ENCODE measurements at places on chromosomes 7 and 10.

DNA sequence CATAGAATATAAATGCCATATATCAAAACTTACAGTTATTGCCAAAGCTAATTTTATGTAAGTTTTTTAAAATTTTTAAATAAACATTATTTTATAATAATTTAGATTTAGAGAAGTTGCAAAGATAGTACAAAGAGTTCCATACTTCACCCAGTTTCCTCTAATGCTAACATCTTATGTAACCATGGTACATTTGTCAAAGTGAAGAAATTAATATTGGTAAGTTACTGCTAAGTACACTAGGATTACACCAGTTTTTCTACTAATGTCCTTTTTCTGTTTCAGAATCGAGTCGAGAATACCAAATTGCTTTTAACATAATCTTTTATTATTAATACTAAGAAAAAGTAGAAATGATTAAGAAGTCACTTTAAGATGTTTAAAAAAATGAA, 29.2 kb downstream of the CSGALNACT2 start:
- H3K4me1 ChIP-seq: no peaks in the 10 kb centered on the region
- no peaks in the 10 kb centered on the region for H3K36me3 ChIP-seq
- no peak overlapping the region for H3K27ac ChIP-seq
- H3K4me3 ChIP-seq: no peak overlapping the region

DNA sequence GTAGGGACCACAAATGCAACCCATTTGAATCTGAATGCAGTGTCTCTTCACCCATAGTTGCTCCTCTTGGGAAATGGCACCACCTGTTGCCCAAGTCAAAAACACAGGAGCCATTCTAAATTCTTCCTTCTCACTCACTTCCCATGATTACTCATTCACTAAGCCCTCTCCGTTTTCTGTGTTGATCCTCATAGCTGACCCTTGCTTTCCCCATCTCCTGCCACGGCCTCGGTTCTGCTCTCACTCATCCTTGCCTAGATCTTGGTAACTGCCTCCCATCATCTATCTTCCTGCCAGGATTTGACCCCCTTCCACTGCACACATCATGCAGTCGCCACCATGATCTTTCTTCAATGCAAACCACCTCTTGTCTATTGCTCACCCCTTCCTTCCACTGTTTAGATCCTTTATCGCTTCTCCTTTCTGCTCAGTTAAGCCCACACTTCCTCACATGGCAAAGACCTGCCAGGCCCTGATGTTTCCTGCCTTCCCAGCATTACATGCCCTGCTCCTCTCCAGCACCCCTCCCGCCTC, 19.0 kb upstream of the CPN1 start:
- H3K27me3 ChIP-seq: no peaks in the 10 kb centered on the region
- H3K4me1 ChIP-seq: no peaks in the 10 kb centered on the region
- H3K4me3 ChIP-seq: no peak overlapping the region
- no peaks in the 10 kb centered on the region for H3K36me3 ChIP-seq

DNA sequence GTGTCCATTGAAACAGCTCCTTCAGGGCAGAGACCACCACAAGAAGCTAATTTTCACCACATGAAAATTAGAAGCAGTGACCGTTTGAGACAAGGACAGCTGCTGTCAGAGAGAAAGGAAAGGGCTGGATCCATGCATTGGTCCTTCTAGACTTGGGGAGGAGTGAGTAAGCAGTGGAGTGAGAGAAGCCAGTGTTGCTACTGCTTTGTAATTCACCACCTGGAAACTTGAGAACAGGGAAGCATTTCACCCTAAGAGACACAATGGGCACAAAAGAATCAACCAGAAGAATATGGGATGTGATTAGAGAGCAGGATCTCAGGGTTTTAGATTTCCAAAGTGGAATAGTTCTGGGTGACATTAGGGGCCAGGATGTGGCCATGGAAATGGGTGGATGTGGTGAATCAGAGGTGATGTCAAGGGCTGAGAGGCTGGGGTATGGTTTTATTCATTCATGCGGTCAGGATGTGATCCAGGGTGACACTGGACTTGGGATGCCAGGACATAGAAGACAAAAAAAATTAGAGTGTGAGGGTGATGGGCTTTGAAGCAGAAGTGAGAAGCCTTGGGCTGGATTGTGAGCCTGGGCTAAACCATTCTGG, 61.6 kb downstream of the DENND11 start:
- no peak overlapping the region for H3K4me3 ChIP-seq
- H3K36me3 ChIP-seq: no peaks in the 10 kb centered on the region
- no peaks in the 10 kb centered on the region for H3K27me3 ChIP-seq
- no peaks in the 10 kb centered on the region for H3K4me1 ChIP-seq
- DNase-seq: no peak

DNA sequence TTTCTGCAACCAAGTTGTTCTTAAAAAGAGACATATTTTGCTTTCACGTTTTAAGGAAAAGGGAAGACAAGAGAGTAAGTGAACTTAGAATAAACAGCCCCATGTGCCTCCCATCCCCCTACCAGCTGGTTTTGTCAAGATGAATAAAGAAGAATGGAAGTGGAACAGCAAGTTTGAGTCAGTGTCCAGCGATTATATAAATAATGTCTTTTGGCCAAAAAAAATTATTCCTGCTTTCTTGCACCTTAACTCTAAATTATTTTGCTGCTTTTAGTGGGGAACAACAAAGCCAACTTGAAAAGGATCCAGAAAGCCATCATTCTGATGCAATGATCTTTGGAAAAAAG, 82.4 kb upstream of the TRIL start:
- no peak for DNase-seq
- H3K36me3 ChIP-seq: no peaks in the 10 kb centered on the region
- no peak overlapping the region for H3K27ac ChIP-seq
- no peaks in the 10 kb centered on the region for H3K27me3 ChIP-seq
- no peak overlapping the region for H3K4me3 ChIP-seq

DNA sequence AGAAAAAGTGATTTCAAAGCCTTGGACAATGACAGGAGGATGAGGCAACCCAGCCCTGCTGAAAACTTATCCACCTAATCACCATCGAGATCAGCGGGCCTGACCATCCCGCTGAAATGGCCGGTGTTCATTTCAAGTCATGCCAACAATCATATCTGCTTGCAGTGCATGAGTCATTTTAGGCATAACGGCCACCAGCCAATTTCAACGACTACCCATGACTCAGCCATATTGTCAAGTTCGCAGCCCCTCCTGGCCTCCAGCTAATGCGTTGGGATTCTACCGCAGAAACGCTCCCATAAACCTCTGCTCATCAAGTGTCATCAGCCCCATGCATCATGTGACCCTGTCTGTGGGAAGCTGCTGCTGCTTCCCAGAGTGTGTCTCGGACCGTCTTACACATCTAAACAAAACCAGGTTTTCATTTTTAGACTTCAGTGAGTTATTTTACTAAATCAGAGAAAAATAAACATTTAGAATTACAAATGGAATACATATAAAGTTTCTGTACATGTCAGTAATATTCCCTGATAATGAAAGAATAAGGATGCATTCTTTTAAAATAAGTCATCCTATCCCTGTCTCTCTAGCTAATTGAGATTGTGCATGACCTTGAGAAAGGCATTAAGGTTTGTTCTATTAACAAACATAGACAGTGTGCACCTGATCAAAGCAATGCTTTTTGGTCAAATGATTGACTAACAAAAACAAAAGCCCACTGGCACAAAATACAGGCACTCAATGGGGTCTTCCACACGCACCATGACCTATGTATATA, 188.9 kb downstream of the ADAM12 start:
- no peak overlapping the region for H3K27ac ChIP-seq
- H3K4me1 ChIP-seq: no peaks in the 10 kb centered on the region
- no peak for DNase-seq
- H3K4me3 ChIP-seq: no peak overlapping the region
- H3K36me3 ChIP-seq: no peaks in the 10 kb centered on the region

DNA sequence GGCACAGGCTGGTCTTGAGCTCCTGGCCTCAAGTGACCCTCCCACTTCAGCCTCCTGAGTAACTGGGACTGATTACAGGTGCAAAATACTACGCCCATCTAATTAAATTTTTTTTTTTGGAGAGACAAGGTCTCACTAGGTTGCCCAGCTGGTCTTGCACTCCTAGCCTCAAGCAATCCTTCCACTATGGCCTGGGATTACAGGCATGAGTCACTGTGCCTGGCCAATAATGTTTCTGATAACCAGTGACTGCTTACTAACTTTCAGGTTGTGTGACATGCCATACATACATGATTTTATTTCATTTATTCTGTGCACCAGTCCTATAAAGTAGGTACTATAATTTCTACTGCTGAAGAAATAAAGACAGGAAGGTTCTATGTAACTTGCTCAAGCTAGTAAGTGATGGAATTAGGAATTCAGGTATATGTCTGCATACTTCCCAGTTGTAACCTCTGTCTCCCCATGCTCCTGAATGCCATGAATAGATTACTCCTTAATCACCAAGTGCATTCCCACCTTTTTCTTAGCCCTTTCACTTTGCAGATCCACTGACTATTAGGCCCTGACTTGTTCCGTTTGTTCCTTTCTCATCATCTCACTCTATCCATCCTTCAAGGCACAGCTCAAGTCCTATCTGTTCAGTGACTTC, 28.1 kb downstream of the MCU start:
- no peaks in the 10 kb centered on the region for H3K27me3 ChIP-seq
- no peak for DNase-seq
- H3K27ac ChIP-seq: no peak overlapping the region
- H3K4me1 ChIP-seq: no peaks in the 10 kb centered on the region
- H3K36me3 ChIP-seq: no peaks in the 10 kb centered on the region

GRCh38 chr7:151393031-151393977, 16.5 kb downstream of the WDR86 start:
- H3K4me1 ChIP-seq: no peaks in the 10 kb centered on the region
- H3K27me3 ChIP-seq: no peaks in the 10 kb centered on the region
- DNase-seq: no peak

- H3K27me3 ChIP-seq: no peaks in the 10 kb centered on the region
- no peak for DNase-seq
- no peak overlapping the region for H3K27ac ChIP-seq
- H3K4me1 ChIP-seq: no peaks in the 10 kb centered on the region
Observed at GRCh38 chr7:152370297-152370696, 65.5 kb downstream of the KMT2C start.

DNA sequence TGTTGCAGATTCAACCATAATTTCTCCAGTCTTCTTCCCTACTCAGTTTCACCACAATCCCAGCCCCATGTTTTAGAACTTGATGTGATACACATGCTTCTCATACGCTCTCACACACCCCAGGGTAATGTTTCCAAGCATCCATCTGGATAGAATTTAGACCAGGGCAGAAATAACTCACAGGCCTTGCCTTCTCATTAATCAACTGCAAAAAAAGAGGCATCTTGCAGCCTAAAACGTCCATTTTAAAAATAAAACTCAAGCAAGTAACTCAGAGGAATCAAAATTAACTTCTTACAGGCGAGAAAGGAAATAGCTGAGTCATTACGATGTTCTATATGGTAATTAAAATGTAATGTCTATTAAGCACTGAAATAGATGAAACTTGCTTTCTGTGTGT, 127.2 kb upstream of the RSU1 start:
- H3K36me3 ChIP-seq: no peaks in the 10 kb centered on the region
- no peak overlapping the region for H3K27ac ChIP-seq
- no peak overlapping the region for H3K4me3 ChIP-seq
- no peak for DNase-seq

DNA sequence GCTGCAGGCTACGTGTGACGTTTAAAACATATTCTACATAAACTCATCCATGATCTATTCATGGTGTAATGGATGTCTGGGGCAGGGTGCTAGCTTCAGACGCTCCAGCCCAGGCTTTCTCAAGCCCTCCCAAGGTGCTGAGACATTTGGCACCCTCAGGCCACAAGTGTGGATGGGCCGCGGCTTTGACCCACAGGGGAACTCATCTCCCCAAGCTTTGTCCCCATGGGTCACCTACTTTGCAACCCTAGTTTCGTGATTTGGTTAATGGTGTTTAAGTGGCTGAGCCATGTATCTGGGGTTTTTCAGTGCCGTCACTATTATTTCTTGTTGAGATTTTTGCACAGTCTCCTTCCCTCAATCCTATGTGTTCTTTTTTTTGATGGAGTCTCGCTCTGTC, 66.0 kb downstream of the GRK5 start:
- H3K27me3 ChIP-seq: no peaks in the 10 kb centered on the region
- H3K27ac ChIP-seq: no peak overlapping the region
- H3K36me3 ChIP-seq: no peaks in the 10 kb centered on the region

DNA sequence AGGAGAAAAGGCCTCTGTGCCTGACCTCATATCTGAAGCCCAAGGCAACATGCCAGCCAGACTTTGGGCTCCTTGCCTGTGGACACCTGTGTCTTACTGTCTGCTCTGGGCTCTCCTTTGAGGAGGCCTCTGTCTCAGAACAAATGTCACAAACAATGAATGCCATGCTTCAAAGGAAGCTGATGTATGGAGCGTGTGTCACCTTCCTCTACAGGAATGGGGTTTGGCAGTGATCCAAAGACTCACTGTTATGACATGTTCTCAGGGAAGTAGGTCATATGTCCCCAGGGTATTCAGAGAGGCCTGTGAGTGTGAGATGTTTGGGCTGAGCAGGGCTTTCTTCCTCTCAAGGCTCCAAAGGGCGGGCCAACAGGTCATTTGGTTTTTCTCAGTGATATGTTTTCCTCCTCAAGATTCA, 38.4 kb downstream of the PTPRE start:
- no peak overlapping the region for H3K27ac ChIP-seq
- no peaks in the 10 kb centered on the region for H3K27me3 ChIP-seq
- no peaks in the 10 kb centered on the region for H3K4me1 ChIP-seq
- no peaks in the 10 kb centered on the region for H3K36me3 ChIP-seq
- no peak for DNase-seq

DNA sequence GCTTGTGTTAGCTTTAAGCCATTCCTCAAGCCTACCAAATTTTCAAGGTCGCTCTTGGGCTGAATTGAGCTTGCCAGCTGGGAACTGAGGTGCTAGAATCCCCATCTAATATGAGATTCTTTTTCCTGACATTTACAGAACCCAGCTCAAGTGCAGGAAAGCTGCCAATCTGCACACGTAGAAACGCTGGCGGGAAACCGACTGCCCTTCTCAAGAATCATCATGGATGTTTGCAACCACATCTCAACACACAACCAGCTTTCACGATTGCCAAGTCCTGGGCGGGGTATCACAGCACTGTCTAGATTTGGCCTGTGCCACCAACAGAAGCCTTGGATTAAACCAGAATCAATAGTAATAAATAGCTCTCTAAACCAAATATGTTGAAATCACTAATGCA, 203.7 kb downstream of the DIP2C start:
- DNase-seq: no peak
- no peak overlapping the region for H3K4me3 ChIP-seq
- no peaks in the 10 kb centered on the region for H3K36me3 ChIP-seq
- H3K27me3 ChIP-seq: no peaks in the 10 kb centered on the region

DNA sequence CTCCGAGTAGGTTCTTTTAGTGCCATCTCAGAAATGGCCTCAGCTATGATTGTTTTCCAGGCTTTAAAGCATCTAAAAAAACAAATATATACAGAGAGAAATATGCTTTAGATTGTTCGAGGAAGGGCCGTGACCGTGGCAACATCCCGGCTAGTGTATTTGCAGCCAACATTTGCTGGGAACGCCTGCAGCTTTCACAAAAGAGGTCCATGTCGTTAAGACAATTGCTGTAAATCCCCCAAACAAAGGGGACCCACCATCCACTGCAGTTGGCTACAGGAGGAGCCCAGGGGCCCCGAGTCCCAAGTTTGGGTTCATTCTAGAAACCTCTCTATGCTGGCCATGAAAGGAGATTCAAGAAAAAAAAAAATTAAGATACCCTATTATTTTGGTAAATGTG, 152.8 kb upstream of the TCF7L2 start:
- no peaks in the 10 kb centered on the region for H3K27me3 ChIP-seq
- no peaks in the 10 kb centered on the region for H3K36me3 ChIP-seq
- no peak for DNase-seq
- H3K27ac ChIP-seq: no peak overlapping the region
- H3K4me3 ChIP-seq: no peak overlapping the region

GRCh38 chr7:94491410-94491809, 18.2 kb upstream of the CASD1 start:
- no peak for DNase-seq
- H3K27me3 ChIP-seq: no peaks in the 10 kb centered on the region
- no peak overlapping the region for H3K27ac ChIP-seq
- H3K36me3 ChIP-seq: no peaks in the 10 kb centered on the region
- no peak overlapping the region for H3K4me3 ChIP-seq
- H3K4me1 ChIP-seq: no peaks in the 10 kb centered on the region

Measured in right lobe of liver (tissue), 6 donors.